ENCODE measurements at places on chromosomes 7 and 10.
A peak's percentile ranks its signal among the peaks of the same experiment; 100 is the strongest.

- H3K27ac ChIP-seq: no peak overlapping the region
- H3K27me3 ChIP-seq: no peaks in the 10 kb centered on the region
- no peak overlapping the region for H3K4me3 ChIP-seq
- H3K36me3 ChIP-seq: no peaks in the 10 kb centered on the region
- no peak for DNase-seq
- H3K4me1 ChIP-seq: no peaks in the 10 kb centered on the region
These were observed 99.7 kb downstream of the PAXIP1 start for GRCh38 chr7:154903083-154903731.

- DNase-seq: peak; percentile 23
- H3K4me1 ChIP-seq: peaks cover 35% of the 10 kb centered on the region
- peaks cover 10% of the 10 kb centered on the region for H3K27me3 ChIP-seq
- H3K4me3 ChIP-seq: peak overlapping the region; percentile 58
- H3K36me3 ChIP-seq: peaks cover 12% of the 10 kb centered on the region
These were observed 814 bp downstream of the MEST start for GRCh38 chr7:130492523-130493274.

DNA sequence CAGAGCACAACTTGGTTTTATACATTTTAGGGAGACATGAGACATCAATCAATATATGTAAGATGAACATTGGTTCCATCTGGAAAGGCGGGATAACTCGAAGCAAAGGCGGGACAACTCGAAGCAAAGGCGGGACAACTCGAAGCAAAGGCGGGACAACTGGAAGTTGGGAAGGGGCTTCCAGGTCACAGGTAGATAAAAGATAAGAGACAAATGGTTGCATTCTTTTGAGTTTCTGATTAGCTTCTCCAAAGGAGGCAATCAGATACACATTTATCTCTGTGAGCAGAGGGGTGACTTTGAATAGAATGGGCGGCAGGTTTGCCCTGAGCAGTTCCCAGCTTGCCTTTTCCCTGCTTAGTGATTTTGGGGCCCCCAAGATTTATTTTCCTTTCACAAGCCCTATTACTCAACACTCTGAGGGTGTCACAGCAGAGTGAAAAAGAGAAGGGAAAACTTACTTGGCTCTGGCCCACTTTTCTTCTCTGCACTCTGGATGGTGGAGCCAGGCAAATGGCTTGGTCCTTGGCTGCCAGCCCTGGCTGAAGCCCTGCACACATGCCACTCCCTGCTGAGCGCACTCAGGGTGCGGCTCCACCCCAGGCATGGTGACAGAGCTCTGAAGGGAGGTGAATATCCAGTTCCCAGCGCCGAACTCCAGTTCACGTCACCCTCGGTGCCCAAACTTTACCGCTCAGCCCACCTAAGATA lies 46.7 kb downstream of the PARD3 start:
- H3K27ac ChIP-seq: no peak overlapping the region
- no peaks in the 10 kb centered on the region for H3K36me3 ChIP-seq
- no peak overlapping the region for H3K4me3 ChIP-seq
- H3K4me1 ChIP-seq: peaks cover 73% of the 10 kb centered on the region
- no peaks in the 10 kb centered on the region for H3K27me3 ChIP-seq
- DNase-seq: no peak

- peak; percentile 57 for DNase-seq
- H3K27ac ChIP-seq: no peak overlapping the region
- H3K36me3 ChIP-seq: peaks cover 35% of the 10 kb centered on the region
- H3K4me1 ChIP-seq: no peaks in the 10 kb centered on the region
- no peaks in the 10 kb centered on the region for H3K27me3 ChIP-seq
These were observed 26.3 kb downstream of the CRCP start for GRCh38 chr7:66140924-66141323.

- no peak overlapping the region for H3K4me3 ChIP-seq
- DNase-seq: no peak
- peaks cover 41% of the 10 kb centered on the region for H3K4me1 ChIP-seq
- no peak overlapping the region for H3K27ac ChIP-seq
- no peaks in the 10 kb centered on the region for H3K27me3 ChIP-seq
These were observed 29.5 kb downstream of the PLXDC2 start for GRCh38 chr10:19845503-19846368.

GRCh38 chr10:76411729-76412435 lies 980.5 kb downstream of the LRMDA start:
- H3K27ac ChIP-seq: no peak overlapping the region
- no peaks in the 10 kb centered on the region for H3K36me3 ChIP-seq
- H3K4me3 ChIP-seq: no peak overlapping the region
- no peaks in the 10 kb centered on the region for H3K27me3 ChIP-seq

GRCh38 chr7:139870380-139870779 lies 41.3 kb downstream of the TBXAS1 start:
- no peaks in the 10 kb centered on the region for H3K36me3 ChIP-seq
- H3K27me3 ChIP-seq: no peaks in the 10 kb centered on the region
- no peaks in the 10 kb centered on the region for H3K4me1 ChIP-seq
- no peak overlapping the region for H3K27ac ChIP-seq
- H3K4me3 ChIP-seq: no peak overlapping the region
- DNase-seq: no peak

- no peak overlapping the region for H3K4me3 ChIP-seq
- DNase-seq: no peak
- H3K4me1 ChIP-seq: peaks cover 7% of the 10 kb centered on the region
- H3K36me3 ChIP-seq: no peaks in the 10 kb centered on the region
These were observed 45.5 kb upstream of the RHOBTB1 start for GRCh38 chr10:60989400-60989876.

DNA sequence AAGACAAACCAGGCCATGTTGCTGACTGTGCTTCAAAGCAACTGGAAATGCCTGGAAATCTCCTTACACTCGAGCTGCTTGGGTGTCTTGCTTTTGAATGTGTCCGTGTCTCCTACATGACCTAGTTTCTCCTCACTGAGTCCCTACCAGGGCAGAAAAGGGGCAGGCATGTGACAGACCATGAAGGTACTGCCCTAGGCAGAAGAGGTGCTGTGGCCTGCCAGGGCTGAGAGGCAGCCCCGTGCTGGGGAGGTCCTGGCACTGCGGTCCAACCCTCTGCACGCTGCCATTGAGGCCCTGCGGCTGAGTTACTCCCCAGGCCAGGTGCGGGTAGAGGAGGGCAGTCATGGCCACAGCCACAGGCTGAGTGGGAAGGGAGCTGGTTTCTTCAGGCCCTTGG lies 159.3 kb downstream of the LYZL1 start:
- H3K4me3 ChIP-seq: no peak overlapping the region
- no peaks in the 10 kb centered on the region for H3K27me3 ChIP-seq
- DNase-seq: no peak
- H3K36me3 ChIP-seq: no peaks in the 10 kb centered on the region
- H3K4me1 ChIP-seq: no peaks in the 10 kb centered on the region

- no peak overlapping the region for H3K27ac ChIP-seq
- H3K4me1 ChIP-seq: peaks cover 5% of the 10 kb centered on the region
- no peaks in the 10 kb centered on the region for H3K36me3 ChIP-seq
- H3K27me3 ChIP-seq: no peaks in the 10 kb centered on the region
These were observed 147.4 kb downstream of the PDE1C start for GRCh38 chr7:31922848-31923247.
